Fibroblast of upper back skin (primary cell): ENCODE measurements at places on chromosomes 2 and 18.

DNA sequence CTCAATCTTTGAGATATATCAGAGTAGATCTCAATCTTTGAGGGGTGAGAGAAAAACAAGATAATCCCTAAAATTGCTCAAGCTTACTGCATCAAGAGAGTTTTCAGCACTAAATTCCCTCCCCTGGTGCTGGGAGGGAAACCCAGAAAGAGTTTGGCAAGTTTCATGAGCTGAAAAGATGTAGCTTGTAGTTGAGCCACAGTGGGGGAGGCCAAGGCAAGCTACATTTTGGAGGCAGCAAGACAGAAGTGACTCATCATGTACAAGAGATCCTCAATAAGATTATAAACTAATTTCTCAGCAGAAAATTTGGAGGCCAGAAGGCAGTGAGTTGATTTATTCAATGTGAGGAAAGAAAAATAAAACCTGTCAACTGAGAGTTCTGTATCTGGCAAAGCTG is 308.2 kb downstream of the PIEZO2 start:
- peak; percentile 75 for DNase-seq

- no peak for DNase-seq
Measured at GRCh38 chr18:9826685-9827084, 59.1 kb upstream of the TXNDC2 start.

- no peak for DNase-seq
Measured at GRCh38 chr18:63071701-63072141, 247.8 kb downstream of the BCL2 start.

DNA sequence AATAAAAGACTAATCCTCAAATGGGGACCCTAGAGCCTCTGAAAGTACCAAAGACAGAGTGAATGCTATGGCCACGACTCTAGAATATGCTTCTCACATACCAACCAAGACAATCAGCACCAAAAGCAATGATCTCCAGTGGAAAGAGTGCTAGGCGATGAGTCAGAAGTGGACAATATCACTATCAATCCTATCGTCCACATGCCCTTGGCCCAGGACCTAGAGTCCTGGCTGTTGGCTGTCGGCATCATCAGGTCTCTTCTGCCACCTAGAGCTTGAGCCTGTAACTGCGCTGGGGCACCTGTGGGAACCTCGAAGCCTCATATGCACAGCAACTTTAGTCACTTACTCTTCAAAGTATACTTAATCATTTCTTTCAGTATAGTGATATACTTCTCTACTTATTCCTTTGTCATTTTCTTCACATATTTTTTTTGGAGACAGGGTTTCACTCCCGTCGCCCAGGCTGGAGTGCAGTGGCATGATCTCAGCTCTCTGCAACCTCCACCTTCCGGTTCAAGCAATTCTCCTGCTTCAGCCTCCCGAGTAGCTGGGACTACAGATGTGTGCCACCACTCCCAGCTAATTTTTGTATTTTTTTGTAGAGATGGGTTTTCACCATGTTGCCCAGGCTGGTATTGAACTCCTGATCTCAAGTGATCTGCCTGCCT is 29.7 kb downstream of the NOL10 start:
- peak; percentile 83 for DNase-seq

DNA sequence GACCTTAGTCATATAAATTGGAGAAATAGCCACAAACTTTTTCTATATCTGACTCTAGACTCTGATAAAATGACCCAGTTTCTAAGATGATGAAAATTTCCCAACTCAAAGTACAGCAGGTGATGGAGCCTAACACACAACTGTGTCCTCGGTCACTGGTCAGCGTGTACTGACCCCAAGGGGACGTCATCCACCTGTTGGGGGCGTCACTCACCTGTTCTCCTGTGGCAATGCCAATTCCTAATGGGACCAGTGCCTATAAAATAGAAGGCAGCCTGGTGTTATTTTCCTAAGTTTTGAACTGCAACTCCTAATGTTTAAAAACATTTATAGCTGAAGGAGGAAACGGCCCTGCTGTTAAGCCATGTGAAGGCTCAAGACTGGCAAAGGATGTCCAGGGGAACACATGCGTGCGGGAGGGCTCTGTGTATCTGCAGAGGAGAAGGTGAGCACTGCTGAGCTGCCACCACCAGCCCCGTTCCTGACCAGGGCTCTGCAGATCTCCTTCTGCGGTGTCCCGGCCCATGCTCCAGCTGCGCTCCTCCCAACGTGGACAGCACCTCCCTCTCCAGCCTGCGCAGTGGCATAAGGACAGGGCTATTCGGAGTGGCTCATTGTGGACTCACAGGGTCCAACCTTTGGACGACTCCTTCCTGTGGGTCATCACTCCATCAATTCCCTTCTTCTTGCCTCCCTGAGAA is 21.2 kb downstream of the TYMS start:
- no peak for DNase-seq

DNA sequence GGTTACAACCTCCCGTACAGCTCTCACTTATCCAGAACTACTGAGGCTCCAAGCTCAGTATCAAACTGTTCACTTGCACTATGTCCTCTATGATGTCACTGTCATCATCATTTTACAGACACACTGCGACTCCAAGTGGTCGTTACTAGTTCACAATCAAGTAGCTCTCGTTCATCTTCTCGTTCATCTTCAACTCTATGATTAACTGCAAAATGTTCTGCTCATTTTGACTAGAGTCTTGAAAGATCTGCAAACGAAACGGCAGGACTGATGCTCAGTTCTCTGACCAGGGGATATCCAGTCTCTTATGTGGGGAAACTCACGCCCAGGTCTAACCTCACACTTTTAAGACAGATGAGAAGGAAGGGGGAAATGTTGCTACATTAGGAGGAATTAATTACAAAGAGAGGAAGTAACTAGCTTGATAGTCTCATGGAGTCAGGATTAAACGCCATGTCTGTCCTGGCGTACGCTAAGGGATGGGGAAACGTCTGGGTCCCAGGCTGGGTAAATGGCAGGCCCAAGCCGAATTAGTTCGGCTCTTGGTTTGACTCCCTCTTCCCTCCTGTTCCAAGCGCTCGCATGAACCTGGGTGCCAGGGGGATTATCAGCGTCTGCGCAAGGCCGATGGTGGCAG is 794 bp upstream of the CHCHD5 start:
- no peak for DNase-seq
